ENCODE measurements at places on chromosomes 6 and 20.

GRCh38 chr6:75101896-75102295 lies 104.0 kb downstream of the COL12A1 start:
- DNase-seq: no peak

GRCh38 chr20:24378661-24379483 lies 90.6 kb upstream of the SYNDIG1 start:
- DNase-seq: no peak

DNA sequence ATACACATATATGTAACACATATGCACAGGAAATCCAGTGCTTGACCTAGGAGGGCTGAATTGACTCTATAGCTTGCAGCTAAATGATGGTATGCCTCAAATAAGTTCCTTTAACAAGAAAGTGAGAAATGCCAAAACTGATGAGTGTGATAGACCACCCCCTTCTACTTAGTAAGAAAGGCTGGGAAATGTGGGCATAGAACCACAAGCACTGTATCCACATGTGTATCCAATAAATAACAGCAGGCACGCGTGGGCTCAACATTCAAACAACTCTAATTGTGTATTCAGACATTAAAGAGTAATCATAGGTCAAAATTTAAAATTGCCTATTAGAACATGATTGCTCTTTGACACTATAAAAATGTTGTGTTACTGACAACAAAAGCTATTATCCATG lies 54.1 kb downstream of the FAM83B start:
- no peak for DNase-seq

DNA sequence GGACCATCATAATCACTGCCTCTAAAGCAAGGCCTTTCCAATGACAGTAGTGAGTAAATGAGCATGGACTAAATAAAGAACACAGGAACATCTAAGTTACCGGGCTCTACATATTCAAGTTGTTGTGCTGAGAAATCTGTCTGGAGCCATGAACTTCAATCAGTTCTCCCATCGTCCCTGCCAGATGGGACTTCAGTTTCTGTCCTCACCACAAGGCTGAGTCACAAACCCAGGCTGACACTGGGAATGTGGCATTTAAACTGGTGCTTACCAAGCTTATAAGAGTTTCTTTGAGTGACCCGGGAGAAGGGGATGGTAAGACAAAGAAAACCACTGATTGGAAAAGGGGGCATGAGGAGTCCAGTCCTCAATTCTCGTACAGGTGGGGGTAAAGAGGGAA lies 497.0 kb downstream of the MAFB start:
- no peak for DNase-seq

DNA sequence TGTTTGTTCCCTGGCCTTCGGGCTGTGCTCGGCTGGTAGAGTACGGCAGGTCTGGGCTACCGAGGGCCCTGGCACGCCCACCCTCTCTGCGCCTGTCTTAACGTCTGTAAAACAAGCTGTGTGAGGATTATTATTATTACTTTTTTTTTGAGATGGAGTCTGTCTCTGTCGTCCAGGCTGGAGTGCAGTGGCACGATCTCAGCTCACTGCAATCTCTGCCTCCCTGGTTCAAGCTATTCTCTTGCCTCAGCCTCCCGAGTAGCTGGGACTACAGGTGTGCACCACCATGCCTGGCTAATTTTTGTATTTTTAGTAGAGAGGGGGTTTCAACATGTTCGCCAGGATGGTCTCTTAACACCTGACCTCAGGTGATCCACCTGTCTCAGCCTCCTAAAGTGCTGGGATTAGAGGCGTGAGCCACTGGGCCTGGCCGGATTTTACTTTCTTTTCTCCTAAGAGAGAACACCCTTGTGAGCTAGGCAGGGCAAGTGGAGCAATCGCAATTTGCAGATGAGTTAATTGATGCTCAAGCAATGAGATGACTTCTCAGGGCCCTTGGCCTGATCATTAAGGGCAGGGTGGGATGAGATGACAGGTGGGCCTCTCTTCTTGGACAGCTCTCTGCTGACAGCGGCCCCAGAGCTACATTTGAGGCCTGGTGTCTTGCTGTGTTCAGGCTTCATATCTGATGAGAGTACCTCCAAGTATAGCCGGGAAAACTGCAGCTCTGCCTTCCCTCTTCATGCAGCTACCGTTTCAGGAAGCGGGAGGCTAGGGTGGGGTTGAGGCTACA lies 859 bp upstream of the SMIM29 start:
- no peak for DNase-seq

DNA sequence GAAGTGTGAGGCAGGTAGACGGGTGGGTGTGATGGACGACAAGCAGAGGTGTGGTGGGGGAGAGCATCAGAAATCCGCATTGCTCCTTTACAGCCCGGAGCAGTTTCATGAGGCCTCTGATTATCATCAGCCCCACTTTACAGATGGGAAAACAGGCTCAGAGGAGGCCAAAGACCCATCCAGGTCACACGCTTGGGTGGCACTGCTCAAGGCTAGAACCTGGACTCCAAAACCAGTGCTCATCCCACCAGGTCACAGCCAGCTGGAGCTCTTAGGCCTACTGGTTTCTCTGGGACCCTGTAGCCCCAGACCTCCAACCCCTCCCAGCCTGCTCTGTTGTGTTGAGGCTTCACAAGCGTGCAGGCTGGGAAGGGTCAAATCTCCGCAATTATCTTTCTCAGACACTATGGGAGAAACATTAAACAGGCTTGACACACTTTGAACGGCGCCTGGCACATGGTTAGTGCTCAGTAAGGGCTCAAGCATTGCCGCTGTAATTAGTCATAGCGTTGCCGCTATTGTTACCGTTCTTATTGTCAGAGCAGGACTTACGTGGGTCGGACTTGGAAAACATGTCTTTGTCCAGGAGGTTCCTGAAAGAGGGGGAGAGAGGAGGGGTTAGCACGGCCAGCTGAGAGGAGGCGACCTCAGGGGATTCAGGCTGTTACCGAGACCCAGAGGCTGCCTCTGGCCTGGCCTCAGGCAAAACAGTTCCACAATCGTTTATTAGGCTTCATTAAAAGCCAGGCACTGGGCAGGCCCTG lies 16.6 kb downstream of the CPNE5 start:
- DNase-seq: no peak
